ENCODE measurements at places on chromosomes 2 and 18.

GRCh38 chr18:8763611-8764010, 58.3 kb downstream of the MTCL1 start:
- no peak for DNase-seq

DNA sequence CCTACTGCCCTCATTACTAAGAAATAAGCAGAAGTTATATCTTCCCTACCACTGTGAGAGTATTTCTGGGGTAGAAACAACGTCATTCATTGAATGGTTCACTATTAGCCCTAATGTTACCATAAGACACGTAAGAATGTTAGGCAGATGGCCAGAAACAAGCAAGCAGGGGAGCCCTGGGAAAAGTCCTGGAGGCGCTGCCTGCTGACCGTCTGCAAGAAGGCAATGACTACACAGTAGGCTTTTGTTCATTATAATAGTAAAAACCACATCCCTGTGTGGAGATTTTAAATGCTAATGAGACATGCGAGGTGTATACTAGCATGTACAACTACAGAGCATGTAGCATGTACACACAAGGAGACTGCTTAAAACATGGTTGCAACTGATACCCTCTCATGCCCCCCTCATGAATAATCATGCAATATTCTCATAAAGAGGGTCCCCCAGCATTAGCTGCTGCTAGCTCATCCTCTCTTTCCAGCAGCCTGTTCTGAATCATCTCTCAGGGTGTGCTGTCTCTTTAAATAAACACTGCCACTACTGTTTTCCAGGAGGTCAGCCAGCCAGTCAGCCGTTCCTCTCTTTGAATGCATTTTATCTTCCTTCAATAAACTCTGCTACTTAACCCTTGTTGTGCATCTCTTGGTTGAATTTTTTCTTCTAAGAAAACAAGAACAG, 23.6 kb downstream of the SUCLG1 start:
- DNase-seq = no peak

DNA sequence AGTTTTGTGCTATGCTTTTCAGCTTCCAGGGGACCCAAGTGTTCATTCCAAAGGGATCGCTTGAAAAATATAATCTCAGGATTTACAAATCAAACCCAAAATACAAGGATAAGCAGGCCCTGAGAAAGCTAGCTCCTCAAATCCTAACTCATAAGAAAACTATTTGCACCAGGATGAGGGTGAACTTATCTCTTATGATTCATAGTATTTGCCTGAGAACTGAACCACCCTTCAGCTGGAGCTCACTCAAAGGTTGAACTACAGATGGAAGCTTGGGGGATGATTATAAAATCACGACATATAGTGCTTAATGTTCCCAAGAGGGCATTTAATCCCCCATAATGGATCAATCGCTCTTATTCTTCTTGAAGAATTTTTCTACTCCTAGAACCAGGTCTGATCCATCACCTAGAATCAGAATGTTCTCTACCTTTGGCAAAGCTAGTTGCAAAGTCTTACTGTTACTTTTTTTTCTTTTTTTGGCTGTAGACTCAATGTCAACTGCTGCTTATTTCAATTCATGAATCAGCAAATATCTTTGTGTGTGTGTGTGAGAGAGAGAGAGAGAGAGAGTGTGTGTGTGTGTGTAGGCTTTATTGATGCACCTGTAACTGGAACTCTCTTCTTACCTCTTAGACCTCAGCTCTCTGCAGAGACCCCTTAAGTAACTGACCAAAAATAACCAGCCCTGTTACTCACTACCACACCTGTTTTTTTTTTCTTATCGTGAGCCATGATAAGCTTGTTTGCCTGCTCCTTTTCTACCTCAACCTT, 44.8 kb downstream of the ARL4C start:
- no peak for DNase-seq

- DNase-seq = no peak
These were observed 93.4 kb downstream of the AKAIN1 start for GRCh38 chr18:5103693-5104092.

- no peak for DNase-seq
These were observed 249.0 kb upstream of the ID2 start for GRCh38 chr2:8432706-8433336.

GRCh38 chr2:217739741-217740140, 263.1 kb downstream of the TNS1 start:
- no peak for DNase-seq

- DNase-seq = no peak
These were observed 38.7 kb upstream of the CREB1 start for GRCh38 chr2:207491086-207491485.

DNA sequence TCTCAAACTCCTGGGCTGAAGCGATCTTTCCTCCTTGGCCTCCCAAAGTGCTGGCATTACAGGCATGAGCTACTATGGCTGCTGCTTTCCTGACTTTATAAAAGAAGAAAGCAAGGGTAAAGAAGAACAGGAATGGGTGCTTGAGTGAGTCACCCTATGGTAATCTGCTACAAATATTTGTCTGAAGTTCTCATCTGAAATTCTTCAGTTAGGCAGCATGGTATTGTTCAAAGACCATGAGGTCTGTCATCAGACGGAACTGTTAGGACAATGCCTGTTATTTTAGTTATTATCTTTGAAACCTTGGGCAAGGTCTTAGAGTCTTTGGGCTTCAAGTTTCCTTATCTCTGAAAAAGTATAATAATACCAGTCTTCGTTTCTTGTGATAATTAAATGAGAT, 695.8 kb downstream of the RNF144A start:
- no peak for DNase-seq

- no peak for DNase-seq
These were observed 20.4 kb downstream of the EDAR start for GRCh38 chr2:108968619-108969018.

DNA sequence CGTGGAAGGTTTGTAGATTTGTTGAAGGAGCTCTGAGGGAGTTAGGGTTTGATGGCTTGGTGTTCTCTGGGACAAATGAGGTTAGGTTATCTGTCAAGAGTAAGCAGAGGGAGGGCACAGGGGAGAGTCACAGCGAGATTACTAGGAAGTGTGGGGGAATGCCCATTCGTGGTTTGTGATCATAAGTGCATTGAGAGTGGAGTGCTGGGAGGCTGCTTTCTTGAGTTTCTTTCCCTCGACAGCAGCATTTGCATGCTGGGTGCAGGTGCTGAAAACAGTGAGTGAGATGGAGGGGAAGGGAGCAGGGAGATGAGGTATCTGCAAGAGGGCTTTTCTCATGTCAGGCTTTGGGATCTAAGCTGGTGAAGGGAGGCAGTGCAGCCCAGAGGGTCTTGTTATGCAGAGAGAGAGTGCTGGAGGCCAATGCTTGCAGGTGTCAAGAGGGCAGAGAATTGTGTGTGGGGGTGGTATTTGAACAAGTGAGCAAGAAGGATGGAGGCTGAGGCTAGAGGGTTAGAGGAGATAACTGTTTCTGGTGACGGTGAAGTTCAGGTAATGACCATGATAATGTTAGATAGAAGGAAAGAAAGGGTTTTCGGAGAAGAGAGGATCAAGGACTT, 8.8 kb downstream of the RALB start:
- DNase-seq = no peak

GRCh38 chr2:157168501-157168900, 89.0 kb upstream of the GALNT5 start:
- no peak for DNase-seq

- DNase-seq = no peak
These were observed 121.0 kb upstream of the SLC39A10 start for GRCh38 chr2:195535911-195536522.

GRCh38 chr2:3470166-3470651, 49.1 kb downstream of the ADI1 start:
- no peak for DNase-seq

DNA sequence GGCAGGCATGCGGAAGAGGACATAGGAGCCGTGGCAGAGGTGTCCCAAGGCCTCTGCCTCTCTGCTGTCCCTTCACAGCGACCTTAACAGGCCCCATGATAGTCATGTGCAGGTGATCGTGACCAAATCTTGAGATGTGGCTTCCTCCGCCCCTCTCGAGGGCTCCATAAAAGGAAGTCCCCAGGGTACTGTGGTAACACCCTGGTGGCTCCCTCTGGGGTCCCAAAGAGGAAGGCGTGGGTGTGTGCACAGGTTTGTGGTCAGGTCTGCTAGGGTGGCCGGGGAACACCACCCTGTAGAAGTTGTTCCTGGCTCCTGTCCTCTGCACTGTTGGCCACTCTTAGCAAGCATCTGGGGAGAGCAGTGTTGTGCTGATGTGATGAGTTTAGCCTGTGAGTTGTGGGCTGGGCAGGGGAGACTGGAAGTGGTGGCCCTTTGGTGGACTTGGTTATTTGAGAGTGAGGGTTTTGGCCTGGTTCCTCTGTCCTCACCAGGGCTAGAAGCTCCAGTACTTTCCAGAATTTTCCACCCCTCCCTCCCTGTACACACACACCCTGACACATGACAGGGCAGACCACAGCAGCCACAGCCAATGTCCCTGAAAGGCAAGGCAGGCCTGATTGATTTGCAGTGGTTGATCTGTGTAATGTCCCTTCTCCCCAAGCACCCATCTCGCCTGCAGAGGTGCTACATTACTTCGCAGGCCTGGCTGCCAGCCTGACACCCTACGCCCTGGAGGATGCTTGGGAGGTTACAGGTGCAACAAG, 68.9 kb upstream of the BOD1L2 start:
- DNase-seq = no peak

GRCh38 chr2:149877913-149878312, 290.3 kb upstream of the MMADHC start:
- no peak for DNase-seq

DNA sequence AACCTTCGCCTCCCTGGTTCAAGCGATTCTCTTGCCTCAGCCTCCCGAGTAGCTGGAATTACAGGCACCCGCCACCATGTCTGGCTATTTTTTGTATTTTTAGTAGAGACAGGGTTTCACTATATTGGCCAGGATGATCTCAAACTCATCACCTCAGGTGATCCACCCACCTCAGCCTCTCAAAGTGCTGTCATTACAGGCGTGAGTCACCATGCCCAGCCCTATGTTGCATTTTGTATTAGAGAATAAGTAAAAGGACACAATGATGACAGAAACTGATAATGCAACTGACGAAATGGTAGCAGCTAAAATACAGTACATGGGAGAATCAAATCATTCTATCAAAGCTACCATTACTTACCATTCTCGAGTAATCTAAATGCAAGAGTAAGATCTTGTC, 276.7 kb downstream of the DSEL start:
- DNase-seq = no peak
